ENCODE measurements at places on chromosomes 2 and 18.

- DNase-seq, result no peak
Measured at GRCh38 chr18:31633392-31634330, 42.0 kb downstream of the TTR start.

DNA sequence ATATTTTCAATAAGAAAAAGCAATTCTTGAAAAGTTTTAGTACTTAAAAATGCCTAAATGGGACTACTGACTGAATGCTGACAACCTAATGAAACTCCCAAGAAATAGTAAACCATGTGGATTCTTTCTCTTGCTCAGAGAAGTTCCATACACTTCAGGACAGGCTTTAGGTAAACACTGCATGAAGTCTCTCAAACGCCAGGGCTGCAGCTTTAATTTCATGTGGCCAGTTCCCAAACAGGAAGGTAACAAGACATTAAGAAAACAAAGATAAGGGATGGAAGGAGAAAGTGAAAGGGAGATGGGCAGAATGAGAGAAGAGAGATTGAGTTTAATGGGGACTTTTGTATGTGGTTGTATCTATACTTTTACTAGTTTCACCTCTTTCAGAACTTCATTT is 734.7 kb upstream of the PKDCC start:
- no peak for DNase-seq

DNA sequence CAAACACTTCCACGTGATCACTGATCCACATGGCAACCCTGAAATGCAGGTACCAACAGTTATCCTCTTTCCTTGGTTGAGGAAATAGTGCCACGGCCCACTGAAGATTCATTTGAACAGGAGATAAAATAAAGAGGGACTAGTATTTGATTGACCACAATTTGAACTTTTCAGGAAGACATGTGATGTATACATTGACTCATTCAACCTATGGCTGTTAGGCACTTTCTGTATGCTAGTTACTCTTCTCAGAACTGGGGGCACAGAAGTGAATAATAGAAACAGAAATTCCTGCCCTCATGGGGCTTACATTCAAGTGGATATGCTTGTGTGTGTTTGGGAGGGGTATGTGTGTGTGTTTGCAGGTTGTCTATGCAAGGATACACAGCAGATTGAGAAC is 199.6 kb downstream of the PRKCE start:
- no peak for DNase-seq

- DNase-seq, result no peak
Measured at GRCh38 chr2:240931319-240931949, 25.3 kb downstream of the CROCC2 start.

DNA sequence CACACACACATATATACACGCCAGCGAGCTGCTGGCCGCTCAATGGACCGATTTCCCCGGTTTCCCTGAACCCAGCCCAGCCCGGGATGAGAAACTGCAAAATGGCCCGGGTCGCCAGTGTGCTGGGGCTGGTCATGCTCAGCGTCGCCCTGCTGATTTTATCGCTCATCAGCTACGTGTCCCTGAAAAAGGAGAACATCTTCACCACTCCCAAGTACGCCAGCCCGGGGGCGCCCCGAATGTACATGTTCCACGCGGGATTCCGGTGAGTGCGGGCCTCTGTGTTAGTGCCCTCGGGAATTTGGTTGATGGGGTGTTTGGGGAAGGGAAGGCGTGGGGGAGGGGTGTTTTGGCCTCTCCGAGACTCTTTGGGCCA is 392 bp downstream of the ST8SIA3 start:
- no peak for DNase-seq

DNA sequence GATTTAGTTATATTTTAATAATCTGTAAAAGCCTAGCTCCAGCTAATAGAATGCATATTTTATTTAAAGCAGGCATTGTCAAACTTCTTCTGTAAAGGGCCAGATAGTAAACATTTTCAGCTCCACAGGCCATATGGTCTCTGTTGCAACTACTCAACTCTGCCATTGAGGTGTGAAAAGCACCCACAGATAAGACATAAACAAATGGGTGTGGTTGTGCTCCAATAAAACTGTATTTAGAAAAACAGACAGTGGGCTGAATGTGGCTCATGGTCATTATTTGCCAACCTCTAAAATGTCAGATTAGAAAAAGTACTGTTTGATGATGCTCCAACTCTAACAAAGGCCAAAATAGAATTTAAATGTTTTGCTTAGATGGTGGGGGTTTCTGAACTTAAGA is 519.9 kb downstream of the RNF144A start:
- no peak for DNase-seq

DNA sequence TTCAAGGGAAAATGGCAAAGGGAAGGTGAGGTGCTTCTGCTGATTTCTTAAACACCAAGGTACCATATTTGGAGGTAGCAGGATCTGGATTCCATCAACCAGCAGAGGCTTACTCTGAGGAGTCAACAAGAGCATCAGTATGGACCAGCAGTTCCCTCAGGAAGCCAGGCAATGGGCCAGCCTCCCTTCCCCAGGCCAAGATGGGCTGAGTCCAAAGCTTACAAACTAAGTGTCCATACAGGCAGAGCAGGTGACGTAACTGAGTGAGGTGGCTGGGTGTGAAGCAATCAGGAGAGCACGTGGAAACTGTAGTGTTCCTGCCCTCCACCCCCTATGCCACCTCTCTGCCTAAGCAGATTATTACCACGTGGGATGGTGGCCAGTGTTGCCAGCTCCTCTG is 134.2 kb upstream of the HNRNPA3 start:
- peak; percentile 46 for DNase-seq

DNA sequence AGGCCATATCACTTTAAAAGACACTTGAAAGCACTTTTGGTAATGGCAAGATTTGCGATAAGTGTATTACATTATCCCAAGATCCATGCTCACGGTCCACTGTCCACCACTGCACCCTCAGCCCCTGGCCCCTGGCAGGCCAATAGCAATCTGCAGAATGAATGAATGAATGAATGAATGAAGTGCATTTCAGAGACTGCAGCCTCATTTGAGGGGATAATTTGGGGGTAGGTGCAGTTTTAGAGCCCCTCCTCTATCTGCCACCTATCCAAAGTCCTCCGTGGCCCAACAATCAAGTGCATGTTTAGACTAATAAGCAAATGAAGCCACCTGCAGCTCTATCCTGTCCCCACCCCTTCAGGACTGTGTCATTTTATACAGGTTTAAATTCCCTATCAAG is 1.3 kb upstream of the RBM44 start:
- no peak for DNase-seq

DNA sequence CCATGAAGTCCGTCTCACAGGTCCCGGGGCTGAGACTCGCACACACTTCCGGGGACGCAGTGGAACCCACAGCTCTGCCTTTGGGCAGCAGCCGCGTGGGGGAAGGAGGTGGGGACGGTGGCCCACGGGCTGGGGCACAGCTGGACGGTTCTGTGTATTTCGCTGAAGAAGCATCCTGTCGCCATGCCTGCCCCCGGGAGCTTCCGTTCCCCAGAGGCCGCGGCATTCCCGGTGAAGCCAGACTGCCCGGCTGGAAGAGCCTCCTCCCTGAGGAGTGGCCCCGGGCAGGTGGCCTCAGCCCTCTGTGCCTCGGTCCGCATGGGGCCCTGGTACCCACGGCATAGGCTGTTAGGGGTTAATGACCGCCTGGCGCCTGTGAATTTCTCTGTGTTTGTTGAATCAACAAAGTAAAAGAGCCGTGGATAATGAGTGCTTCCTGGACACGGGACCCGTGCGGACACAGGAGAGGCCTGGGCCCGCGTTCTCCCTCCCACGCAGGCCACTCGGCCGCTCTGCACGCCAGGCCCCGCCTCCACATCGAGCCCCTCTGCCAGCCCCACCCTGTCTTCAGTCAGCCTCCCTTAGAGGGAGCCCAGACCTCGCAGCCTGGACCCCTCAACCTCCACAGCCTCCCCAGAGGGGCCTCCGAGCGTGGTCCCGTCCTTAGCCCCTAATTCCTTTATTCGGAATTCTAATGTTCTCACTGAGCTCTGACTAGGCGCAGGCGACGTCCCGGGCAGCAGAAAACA is 51.0 kb downstream of the KCNG2 start:
- no peak for DNase-seq

- no peak for DNase-seq
Measured at GRCh38 chr2:213544940-213545339, 260.7 kb downstream of the SPAG16 start.

GRCh38 chr2:143110758-143111428 is 18.3 kb upstream of the ARHGAP15 start:
- peak; percentile 24 for DNase-seq

DNA sequence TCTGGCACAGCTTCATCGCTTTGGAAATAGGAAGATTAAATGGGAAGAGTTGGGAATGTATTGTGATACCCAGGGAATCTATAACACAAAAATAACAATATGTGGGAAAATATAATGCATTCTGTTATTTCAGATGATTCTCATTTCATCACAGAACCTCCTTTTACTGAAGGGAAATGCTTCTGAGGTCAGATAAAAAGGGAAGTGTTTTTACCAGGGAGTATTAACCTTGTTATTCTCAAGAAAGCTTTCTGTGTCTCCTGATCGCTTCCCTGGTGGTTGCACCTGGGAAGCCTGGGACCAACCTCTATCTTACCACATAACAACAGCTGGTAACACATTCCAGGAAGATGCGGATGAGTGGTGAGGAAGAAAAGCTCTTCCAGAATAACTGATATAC is 47.2 kb downstream of the SCG2 start:
- DNase-seq, result no peak

DNA sequence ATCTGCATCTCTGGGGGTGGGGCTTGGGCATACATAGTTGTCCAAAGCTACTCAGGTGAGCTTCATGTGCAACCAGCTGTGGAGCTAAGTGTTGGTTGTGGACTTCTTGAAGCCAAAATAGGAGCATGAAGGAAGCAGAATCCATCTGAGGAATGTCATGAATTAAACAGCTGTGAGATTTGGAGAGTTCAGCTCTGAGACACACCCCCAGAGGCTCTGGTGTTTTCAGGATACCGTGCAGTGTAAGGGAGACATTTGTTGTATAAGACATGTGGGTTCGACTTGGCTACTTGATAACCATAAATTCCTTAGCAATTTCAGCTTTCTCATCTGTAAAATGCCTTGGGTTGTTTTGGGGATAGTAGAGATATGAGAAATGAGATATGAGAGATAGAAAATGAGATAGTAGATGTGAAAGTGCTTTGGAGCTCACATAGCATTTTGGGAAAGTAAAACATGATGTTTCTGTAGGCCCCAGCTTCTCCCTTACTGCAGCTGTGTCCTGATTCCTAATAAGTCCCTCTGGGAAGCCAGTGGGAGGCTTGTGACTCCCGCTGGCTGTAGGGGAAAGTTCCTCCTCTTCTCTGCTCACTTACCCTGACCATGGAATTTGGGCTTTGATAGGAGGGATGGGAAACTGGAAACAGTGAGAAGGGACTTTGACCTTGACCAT is 50.0 kb downstream of the DPYSL5 start:
- no peak for DNase-seq

DNA sequence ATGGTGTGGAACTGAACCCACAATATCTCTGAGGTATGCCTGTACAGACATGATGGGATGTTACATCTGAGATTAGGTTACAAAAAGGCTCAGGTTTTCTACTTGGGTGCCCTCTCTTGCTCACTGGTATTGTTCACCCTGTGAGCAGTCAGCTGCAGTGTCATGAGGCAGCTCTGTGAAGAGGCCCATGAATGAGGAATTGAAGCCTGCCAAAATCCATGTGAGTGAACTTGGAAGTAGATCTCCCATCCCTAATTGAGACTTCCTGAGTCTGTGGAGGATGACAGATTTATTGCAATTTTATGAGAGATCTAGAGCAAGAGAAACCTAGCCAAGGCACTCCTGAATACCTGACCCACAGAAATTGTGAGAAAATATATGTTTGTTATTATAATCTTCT is 404.9 kb upstream of the ZEB2 start:
- no peak for DNase-seq

Measured in dermis microvascular lymphatic vessel endothelial cell (primary cell).